ENCODE measurements at places on chromosomes 11 and 22.
A peak's percentile ranks its signal among the peaks of the same experiment; 100 is the strongest.

DNA sequence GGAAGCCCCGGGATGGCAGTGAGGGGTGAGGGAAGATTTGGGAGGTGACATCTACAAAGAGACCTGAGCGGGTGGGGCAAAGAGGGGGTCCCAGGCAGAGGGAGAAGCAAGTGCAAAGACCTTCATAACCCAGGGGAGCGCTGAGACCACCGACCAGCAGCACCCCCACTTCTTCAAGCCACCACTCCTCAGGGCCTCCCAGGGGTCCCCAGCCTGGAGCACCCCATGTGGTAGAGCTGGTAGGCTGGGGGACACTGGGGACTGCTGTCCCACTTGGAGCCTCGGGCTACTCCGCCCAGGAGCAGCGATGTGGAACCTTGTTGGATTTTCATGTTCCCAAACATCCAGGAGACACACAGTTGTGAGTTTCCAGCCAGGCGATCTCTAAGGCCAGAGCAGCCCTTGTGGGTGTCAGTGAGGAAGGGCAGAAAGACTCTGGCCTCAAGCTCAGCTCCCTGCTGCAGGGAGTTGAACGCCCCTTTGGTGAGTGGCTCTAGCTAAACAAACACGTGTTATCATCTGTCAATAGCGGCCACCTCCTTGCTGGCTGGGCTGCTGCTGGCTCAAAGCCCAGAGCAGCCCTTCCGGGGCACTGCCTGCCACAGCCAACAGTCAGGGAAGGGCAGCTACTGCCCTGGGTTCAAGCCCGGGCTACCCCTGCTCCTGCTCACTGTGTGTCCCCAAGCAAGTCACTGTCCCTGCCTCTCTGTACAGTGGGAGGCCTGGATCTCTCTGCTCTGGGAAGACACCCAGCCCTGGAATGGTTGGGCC, 25.7 kb upstream of the CHKA start:
- no peak for DNase-seq

DNA sequence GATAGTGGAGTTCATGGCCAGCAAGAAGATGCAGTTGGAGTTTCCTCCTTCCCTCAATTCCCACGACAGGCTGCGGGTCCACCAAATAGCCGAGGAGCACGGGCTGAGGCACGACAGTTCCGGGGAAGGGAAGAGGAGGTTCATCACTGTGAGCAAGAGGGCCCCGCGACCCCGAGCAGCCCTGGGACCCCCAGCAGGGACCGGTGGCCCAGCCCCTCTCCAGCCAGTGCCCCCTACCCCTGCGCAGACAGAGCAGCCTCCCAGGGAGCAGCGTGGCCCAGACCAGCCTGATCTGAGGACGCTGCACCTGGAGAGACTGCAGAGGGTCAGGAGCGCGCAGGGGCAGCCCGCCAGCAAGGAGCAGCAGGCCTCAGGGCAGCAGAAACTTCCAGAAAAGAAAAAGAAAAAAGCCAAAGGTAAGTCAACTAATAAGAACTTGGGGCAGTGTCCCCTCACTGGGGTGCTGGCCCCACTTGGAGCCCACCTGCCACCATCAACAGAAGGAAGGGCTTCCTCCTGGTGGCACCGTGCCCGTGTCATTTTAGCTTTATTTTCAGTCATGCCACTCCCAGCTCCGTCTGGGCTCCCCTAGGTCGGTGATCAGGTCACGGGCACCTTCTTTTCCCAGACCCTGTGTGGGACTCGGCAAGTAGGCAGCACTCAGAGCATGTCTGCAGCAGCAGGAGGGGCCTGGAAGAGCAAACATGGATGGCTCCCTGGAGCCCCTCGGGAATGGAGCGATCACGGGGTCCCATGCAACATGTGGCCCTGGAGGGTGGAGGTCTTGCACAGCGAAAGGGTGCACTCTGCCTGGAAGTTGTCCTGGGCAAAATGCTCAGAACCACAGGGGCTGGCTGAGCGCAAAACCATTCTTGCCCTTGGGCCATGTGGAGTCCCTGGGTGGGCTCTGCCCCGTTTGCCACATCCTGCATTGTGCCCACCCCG, 33.3 kb downstream of the IGHMBP2 start:
- DNase-seq = no peak

DNA sequence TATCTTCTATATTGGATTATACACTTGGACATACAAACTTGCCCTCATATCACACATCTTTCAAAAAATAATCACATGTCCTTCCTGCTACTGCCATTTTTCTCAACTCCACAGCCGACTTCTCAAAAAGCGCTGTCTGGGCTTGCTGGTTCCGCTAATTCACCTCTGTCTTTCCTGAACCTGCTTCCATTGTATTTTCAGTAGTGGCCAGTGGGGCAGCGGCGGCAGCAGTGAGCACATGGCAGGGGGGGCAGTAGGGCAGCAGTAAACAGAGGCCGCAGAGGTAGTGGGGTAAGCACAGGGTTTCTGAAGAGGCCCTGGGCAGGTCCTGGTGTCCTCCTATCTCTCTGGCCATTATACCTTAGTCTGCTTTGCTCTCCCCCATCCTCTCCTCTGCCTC, 126.3 kb downstream of the RRAS2 start:
- no peak for DNase-seq

DNA sequence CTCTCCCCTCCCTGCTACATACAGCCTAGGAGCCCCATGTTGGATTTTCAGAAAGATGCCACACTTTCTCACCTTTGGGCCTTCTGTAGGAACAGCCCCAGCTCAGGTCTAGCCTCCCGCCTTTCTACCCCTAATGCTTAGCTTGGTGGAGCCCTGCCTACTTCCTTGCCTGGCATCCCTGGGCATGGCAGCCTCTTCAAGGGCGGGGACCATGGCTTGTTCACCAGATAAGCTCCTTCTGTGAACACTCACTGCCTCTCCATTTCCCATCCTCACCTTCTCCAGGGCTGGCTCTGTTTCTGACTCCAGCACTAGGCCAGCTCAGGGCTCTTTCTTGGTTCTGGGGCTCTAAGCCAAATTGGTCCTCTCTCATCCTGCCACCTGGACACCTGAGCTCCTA, 1.4 kb downstream of the SEPTIN3 start:
- no peak for DNase-seq

- no peak for DNase-seq
Observed at GRCh38 chr11:92296138-92296515, 71.5 kb downstream of the FAT3 start.

DNA sequence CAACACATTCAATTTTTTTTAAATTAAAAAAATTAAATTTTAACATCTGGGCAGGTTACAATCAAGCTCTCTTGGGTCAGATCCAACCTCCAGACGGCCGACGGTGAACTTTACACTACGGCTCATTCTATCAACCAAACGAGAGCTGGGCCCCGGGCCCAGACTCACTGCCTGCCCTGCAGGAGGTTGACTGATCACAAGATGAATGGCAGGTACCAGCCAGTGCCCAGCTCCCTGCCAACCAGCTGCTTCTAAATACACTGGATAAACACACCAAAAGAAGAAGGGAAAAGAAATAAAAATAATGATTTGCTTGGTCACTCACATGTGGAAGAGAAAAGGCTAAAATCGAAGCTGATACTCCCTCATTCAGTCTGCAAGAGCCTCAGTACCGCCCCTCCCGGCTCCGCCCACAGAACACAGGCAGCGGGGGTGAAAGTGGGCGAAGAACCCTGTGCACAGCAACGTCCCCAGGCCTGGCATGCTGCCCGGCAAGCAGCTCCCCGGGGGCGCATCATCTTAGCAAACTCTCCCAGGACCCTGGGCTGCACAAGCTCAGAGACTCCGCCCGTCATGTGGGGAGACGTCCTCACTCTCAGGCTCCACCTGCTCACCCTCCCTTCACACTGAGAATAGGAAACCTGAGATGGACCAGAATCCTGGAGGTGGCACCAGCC, 303.4 kb downstream of the SHANK2 start:
- no peak for DNase-seq

DNA sequence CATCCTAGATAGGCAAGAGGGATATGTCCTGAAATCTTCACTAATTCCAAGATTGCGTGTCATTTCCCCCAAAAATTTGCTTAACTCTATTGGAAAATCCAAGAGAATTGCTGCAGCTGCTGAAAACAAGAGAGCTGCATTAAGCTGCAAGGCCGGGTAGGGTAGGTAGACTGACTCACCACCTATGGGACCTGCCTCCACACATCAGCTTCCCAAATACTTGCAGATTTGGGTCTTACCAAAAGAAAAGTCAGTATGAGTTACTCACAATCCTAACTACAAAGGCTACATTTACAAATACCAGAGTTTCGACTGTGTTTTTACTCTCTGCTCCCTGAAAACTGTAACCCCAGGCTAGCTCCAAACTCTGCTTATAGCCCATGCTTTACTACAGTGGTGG, 142.5 kb upstream of the TEAD1 start:
- no peak for DNase-seq

GRCh38 chr11:92225125-92225567, 528 bp downstream of the FAT3 start:
- no peak for DNase-seq

- no peak for DNase-seq
Observed at GRCh38 chr11:30487200-30487898, 98.8 kb downstream of the MPPED2 start.

- DNase-seq = peak; percentile 80
Observed at GRCh38 chr11:47373876-47374719, 4.2 kb downstream of the SPI1 start.

- no peak for DNase-seq
Observed at GRCh38 chr11:116963813-116964212, 126.4 kb upstream of the APOA1 start.

DNA sequence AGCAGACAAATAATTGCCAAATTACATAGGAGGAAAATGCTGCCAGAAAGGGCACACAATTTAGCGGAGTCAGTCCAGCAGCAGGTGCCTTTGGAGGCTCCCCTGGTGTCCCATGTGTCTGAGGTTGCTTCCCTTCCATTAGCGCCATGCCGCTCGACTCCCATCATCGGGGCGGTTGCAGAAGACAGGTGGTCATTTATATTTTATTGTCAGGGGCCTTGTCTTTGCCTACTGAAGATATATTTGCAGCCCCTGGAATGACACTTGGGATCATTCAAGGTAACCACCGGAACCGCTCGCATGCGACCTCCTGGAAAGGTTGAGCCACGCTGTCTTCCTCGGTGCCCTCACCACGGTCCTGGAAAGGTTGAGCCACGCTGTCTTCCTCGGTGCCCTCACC, 298.3 kb downstream of the TBC1D22A start:
- no peak for DNase-seq

DNA sequence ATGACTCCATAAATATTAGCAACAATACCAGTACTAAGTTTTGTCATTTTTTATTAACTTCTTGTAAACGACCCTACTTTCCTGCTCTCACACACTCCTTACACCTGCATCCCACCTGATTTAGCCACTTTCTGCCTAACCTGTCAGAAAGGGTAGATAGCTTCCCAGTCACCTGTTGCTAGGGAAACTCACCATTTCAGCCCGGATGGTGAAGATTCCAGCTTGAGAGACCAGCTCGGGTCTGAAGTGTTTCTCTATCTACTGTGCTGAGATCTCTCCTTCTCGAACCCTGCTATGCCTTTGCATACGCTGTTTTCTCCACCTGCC, at the start of gene PARVG:
Gene PARVG (plus strand): TSS at position 220 of the 327 bp plus-strand sequence. CDS start 2,405 bp downstream, outside the sequence.
- no peak for DNase-seq

GRCh38 chr11:87628957-87629356, 546.3 kb downstream of the RAB38 start:
- DNase-seq = no peak

- DNase-seq = no peak
Observed at GRCh38 chr11:133619397-133619796, 87.1 kb upstream of the OPCML start.

GRCh38 chr22:22208652-22209051, 35.9 kb upstream of the VPREB1 start:
- DNase-seq = no peak

GRCh38 chr11:128927683-128928336, 14.9 kb downstream of the TP53AIP1 start:
- no peak for DNase-seq

GRCh38 chr22:29126670-29127395, 54.0 kb downstream of the KREMEN1 start:
- no peak for DNase-seq

DNA sequence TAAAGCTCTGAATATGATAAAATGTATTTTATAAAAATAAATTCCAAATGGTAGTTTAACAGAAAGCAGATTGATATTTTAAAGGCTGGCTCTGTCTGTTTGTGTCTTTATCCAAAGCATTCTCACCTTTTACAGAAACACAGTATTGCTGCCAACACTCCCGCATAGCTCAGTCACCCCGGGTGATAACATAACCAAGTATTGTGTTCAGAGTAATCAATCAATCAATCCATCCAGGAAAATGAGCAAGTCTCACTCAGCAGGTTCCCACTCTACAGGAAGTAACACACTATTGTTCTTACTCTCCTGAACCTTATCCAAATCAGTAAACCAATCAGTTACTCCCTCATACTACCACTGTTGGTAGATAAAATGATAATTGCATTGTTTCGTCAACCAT, 203.4 kb downstream of the LRRC4C start:
- no peak for DNase-seq

DNA sequence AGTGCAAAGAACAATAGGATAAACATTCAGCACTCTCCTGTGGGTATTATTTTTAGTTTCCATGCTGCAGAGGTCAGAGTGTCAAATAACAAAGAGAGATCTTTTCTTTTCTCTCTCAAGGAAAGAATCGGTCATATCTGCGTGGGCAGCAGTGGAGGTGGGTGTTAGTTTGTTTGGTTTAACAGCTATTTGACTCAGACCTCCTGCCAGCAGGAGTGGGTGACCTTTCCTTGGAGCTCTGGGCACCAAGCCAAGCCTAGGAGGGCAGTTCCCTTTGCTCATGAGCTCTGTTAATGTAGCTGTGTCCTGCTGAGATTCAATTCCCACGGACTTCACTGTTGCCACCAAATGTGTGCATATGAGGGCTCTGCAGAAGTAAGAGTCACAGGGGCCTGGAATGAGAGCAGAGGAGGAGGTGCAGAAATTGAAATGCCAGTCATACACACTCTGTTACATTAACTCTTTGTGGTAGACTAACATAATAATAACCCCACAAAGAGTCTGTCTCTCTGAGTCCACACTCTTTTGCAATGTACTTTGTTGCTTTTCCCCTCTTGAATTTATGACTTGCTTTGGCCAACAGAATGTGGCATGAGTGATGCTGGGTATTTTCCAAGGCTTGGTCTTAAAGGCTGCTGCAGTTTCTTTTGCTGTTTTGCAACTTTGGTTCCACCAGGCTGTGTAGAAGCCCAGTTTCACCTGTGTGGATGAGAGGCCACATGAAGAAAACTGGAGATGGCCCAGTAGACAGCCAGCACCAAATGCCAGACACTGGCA, 76.0 kb upstream of the GRK3 start:
- no peak for DNase-seq

DNA sequence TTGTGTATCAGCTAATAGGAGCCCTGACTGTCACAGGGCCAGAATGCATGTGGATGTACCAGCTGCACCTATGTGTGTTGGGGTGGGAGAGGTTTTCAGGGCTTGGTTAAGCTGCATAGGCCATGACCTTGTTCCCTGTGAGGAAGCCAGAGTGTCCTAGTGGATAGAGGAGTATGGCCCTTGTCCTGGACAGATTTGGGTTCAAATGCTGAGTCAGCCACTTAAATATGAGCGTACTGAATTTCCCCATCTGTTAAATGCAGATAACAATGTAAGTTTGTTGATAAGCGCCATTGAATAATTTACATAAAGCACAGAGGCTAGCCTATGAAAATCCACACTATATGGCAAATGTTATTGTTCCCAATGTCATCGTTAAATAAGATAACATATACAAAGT, 74.4 kb downstream of the PANX1 start:
- DNase-seq = no peak

All from stimulated activated CD8-positive, alpha-beta memory T cell treated with anti-CD3 and anti-CD28 coated beads, Interleukin-7, amount 100 ng/mL, for 1 hour (primary cell).